ENCODE measurements at places on chromosomes 6 and 20.

GRCh38 chr6:137218473-137218916 lies 690 bp downstream of the IFNGR1 start:
- peak; percentile 38 for DNase-seq

DNA sequence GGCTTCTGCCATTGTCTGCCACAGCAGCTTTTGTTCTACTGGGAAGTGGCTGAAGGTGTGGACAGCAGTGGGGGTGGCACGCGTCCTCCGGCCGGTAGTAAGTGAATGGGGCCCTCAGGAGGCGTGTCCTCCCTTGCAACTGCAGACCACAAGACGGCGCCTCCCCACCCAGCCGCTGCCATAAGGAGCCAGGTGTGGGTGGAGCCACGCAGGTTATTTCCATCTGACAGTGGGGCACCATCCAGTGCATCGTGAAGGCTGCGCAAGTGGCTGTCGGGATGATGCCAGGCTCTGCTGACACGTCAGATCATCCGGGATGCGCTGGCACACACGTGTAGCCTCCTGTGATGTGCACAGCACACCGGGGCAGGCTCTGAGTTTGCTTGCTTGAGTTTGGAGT lies 379.7 kb downstream of the CDH4 start:
- no peak for DNase-seq

GRCh38 chr20:44660581-44660980 lies 9.1 kb upstream of the ADA start:
- no peak for DNase-seq

DNA sequence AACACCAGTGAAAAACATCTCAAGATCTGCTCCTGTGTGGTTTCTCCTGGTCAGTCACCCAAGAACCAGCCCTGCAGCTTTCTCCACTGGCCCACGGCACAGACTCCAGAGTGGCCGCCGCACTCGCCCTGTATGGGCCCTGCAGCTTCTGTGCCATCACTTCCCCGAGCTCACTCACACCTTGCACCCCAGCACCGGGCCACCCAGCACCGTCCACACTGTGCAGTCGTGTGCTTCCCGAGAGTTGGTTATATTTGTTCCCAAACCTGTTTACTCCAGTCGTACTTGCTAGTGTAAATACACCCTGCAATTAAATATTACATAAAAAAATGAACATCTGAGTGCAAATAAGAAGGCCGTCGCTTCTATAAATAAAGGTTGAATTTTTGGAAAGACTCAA lies 341.7 kb downstream of the CDH26 start:
- no peak for DNase-seq

- DNase-seq = no peak
These were observed 70.8 kb downstream of the TPD52L1 start for GRCh38 chr6:125224231-125224861.

- DNase-seq = no peak
These were observed 21.7 kb downstream of the B4GALT5 start for GRCh38 chr20:49691818-49692568.

GRCh38 chr6:43644940-43645612 lies at the start of gene RSPH9:
RSPH9 (plus strand) TSS chr6:43645036; CDS start chr6:43645099, 63 bp downstream.
- DNase-seq = peak; percentile 33

DNA sequence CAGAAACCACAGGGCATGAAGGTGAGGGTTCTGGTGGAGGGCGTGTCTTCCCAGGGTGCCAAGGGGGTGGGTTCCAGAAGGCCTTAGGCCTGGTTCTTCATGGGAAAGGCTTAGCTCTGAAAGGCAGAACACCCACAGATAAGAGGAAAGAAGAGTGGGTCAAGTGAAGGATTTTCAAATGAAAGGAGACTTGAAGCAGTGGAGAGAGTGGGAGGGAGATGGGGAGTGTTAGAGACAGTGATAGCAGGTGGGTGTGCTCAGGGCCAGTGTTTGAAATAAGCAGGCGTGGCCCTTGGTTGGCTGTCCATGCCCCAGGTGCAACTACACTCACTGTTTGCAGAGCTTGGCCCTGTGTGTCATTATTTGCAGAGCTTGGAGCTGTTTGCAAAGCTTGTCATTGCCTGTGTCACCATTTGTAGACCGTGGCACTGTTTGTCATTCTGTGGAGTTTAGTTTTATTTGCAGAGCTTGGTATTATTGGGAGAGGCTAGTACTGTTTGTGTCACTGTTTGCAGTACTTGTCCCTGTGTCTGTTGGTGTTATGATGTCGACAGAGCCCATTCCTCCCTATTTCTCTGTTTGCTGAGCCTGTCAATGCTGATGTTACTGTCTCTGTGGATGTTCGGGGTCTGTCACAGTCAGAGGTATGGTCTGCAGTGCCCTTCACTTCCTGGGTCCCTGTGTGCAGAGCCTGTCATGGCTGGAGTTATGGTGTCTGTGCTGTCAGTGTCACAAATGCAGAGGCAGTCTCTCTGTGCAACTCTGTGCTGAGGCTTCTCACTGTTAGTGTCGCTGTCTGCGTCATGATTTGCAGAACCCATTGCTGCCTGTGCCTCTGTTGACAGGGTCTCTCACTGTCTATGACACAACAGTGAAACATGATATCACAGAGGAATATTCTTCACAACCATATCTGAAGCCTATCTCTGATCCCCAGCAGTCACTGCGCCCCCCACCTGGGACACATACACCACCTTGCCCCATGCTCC lies 127.7 kb upstream of the LRFN2 start:
- no peak for DNase-seq

GRCh38 chr20:14521016-14521415 lies 183.6 kb upstream of the FLRT3 start:
- no peak for DNase-seq

GRCh38 chr6:28673787-28674671 lies 148.3 kb downstream of the GPX5 start:
- peak; percentile 38 for DNase-seq

- DNase-seq = peak; percentile 47
These were observed 585 bp downstream of the PSMB9 start for GRCh38 chr6:32854376-32855178.

DNA sequence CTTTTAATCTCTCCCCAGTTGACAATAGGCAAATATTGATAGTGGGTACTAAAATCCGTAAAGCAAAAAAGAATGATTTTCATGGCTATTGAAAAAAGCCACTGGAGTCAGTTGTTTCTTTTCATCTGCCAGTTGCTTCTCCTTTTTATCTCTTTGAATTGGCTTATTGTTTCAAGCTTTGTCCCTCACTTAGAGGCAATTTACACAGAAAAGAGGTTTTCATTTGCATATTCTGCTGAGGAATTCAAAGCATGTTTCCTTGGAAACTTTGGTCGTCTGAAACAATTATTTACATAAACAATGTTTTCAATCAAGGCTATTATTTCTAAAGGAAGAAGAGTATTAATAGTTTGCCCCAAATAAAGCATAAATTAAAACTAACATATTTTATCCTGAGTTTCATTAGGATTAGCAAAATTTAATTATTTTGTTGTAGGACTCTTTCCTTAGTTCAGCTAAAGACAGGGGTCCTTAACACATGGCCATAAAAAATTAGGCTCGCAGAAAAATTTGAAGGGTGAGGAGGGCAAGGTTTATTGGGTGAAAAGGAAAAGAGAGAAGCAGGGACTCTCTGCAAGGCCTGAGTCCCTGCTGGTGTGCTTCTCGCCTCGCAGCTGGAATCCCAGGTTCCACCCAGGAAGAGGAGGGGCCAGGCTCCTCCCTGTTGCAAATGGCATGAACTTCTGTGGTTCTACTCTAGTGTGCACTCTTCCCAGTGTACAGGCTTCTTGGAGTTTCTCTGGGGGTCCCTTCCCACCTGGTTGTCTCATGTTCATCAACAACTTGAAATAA lies 138.8 kb upstream of the LAMA2 start:
- DNase-seq = no peak

DNA sequence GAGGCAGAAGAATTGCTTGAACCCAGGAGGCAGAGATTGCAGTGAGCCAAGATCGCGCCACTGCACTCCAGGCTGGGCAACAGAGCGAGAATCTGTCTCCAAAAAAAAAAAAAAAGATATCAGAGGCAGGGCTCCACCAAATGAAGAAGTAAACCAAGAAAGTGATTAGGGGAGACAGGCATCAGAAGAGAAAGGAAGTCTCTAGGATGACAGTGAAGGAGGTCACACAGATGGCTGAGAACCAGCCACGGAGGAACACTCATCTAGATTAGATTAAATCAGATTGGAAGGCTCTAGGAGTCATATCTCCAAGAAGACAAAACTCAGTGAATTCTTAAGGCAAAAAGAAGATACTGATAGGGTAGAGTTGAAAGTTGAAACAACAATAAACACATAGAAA lies 102.2 kb upstream of the CCDC28A start:
- no peak for DNase-seq

DNA sequence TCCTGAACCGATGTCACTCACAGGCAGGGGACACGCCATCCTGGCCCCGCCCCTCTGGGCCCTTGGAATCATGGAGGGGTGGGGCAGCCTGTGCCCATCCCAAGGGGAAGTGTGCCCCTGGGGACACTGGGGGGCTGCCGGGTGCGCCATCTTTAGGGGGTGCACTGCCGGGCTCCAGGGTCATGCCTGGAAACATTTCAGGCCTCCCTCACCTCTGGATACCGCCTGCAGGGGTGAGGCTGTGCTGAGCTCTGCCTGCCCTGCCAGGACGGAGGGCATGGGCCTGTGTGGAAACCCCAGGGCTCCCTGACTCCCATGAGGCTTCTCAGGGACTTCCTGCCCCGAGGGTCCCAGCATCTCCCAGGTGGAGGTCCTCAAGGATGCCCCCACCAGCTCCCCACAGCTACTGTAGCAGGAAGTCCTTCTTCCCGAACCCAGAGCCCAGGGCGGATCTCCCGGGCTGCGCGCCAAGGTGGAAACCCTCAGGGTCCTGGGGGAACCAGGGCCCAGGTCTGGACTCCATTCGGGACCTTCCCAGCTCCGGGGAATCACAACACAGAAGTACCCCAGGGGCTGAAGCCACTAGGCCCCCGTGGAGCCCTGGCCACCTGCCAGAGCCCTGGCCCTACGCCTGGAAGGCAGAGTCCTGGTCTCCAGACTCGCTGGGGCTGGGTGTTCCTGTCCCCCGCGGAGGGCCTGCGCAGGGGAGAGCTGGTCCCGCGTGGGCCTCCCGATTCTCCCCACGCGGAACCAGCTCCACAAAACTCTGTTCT lies 15.6 kb downstream of the CHRNA4 start:
- DNase-seq = no peak

DNA sequence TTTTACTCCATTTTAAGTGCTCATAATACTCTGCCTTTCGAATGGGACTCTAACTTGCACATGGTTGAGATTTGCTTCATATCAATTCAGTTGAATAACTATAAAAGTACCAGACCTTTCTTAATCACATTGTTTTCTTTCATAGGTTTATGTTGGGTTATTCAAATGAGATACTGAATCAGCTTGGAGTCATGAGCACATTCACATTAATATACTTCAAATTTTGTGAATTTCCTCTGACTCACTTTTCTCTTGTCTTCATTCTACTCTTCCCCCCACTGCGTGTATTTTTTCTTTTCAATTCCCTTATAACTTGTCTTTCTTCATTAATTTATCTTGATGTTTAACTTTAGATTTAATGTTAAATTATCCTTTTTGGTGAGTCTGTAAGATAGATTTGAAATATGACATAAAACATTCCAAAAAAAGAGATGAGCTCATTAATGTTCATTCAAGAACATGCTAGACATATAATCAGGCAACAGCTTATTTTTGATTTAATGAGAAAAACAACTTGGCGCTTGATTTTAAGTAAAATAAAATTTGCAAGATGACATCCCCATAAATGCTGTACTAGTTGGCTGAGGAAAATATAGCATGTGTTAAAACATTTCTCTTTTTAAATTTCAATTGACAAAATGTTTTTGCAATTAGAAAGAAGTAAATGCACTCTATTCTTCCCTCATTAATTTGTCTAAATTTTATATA lies 736.0 kb downstream of the CD109 start:
- no peak for DNase-seq

- DNase-seq = no peak
These were observed at the start of gene UNC5CL for GRCh38 chr6:41039060-41039998. UNC5CL (minus strand) TSS chr6:41039221; CDS start chr6:41035074, 4,147 bp downstream.

GRCh38 chr20:63435552-63435951 lies 36.9 kb downstream of the KCNQ2 start:
- no peak for DNase-seq

DNA sequence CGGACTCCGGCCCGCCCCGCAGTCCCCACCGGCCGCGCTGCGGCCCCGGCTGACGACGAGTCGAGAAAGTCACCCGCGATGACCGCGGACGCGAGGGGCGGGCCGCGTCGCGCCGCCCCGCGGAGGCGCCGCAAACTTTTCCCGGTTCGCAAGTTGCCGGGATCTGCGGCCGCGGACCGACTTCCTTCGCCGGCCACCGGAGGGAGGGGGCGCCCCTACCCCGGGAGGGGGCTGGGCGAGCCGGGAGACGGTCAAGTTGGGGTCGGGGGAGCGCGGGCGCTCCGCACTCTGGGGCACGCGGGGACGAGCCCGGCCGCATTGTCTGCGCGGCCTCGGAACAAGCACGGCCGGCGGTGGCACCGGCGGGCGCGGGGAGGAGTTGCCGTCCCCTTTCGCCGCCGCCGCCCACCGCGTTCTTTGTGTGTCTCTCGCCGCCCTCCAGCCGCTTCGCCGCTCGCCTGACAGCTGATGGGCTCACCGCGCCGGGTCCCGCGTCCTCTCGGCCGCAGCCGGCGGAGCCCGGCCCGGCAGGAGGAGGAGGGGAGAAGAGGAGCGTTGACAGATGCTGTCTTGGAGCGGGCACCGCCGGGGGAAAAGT lies 131.6 kb downstream of the OGFRL1 start:
- no peak for DNase-seq

GRCh38 chr20:25195962-25196785 lies 662 bp downstream of the ENTPD6 start:
- no peak for DNase-seq

- no peak for DNase-seq
These were observed 41.7 kb upstream of the TTPAL start for GRCh38 chr20:44433751-44434538.

DNA sequence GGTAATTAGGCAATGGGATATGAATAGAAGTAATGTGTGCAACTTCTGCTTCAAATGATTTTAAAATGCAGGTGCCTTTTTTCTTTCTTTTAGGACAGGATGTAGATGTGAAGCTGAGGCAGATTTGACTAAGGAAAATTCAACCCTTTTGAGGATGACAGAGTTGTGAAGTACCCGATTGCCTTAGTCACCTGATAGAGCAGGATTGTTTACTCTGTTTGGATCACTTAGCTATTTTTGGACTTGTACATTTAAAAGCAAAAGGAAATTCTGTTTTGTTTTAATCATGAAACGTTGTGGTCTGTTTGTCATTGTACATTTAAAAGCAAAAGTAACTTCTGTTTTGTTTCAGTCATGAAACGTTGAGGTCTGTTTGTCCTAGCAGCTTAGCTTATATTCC lies 143.4 kb downstream of the FAM83B start:
- DNase-seq = no peak

- DNase-seq = no peak
These were observed 512.7 kb upstream of the JAG1 start for GRCh38 chr20:11186301-11187008.

- no peak for DNase-seq
These were observed 1022.4 kb downstream of the GRIK2 start for GRCh38 chr6:102415891-102416290.

GRCh38 chr20:40930561-40930960 lies 98.1 kb upstream of the TOP1 start:
- no peak for DNase-seq

- DNase-seq = no peak
These were observed 1.1 kb downstream of the MAPRE1 start for GRCh38 chr20:32820698-32821377.

Data from stimulated activated CD8-positive, alpha-beta memory T cell treated with anti-CD3 and anti-CD28 coated beads, Interleukin-7, amount 100 ng/mL, for 48 hours (primary cell).